ENCODE measurements at places on chromosomes 16 and 17. TPM values are rescaled to one million over a fixed set of nuclear protein-coding genes. Genes with fewer than 3 reads are reported as not detected.

DNA sequence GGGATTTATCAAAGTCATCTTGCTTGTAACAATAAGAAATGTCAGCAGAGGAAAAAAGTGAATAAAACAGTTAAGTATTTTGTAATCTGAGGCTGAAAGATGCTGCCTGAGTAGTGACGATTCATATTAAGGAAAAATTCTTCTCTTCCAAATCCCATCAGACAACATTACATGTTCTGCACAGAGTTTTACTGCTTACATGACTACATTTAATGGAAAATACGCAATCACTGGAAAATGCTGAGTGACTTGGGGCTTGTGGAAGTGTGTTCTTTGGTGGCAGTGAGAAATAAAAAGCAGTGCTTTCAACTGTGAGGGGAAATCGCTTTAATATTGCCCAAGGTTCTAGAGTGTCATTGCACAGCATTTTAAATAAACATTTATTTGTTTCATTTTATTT, 1025.2 kb upstream of the GOT2 start:
- no peak overlapping the region for H3K4me3 ChIP-seq
- H3K27ac ChIP-seq = no peak overlapping the region
- H3K36me3 ChIP-seq = no peaks in the 10 kb centered on the region
- H3K27me3 ChIP-seq = no peaks in the 10 kb centered on the region

GRCh38 chr16:55713103-55713502, 57.3 kb downstream of the SLC6A2 start:
- H3K4me3 ChIP-seq = no peak overlapping the region
- H3K36me3 ChIP-seq = no peaks in the 10 kb centered on the region
- peaks cover 15% of the 10 kb centered on the region for H3K27me3 ChIP-seq
- DNase-seq = no peak
- H3K4me1 ChIP-seq = no peaks in the 10 kb centered on the region
- H3K27ac ChIP-seq = no peak overlapping the region

- H3K36me3 ChIP-seq = no peaks in the 10 kb centered on the region
- H3K4me1 ChIP-seq = peaks cover 6% of the 10 kb centered on the region
- no peak overlapping the region for H3K27ac ChIP-seq
- no peak overlapping the region for H3K4me3 ChIP-seq
- no peaks in the 10 kb centered on the region for H3K27me3 ChIP-seq
- no peak for DNase-seq
These were observed 9.0 kb downstream of the KRTAP9-7 start for GRCh38 chr17:41284546-41284945.

DNA sequence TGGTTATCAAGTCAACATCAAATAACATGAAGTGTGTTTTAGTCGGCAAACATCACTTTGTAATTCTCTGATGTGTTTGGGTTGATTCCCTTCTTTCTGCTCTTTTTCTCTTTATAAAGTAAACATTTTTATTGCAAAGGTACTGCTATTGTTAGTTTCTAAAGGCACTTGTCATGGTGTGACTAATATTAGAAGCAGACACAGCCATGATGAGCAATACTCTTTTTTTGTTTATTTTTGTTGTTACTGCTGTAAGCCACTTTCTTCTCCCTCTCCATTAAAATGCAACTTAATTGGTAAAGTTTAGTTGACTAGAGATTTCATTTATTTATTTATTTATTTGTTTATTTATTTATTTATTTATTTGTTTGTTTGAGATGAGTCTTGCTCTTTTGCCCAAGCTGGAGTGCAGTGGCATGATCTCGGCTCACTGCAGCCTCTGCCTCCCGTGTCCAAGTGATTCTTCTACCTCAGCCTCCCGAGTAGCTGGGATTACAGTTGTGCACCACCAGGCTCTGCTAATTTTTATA, 424.7 kb downstream of the WWOX start:
- no peaks in the 10 kb centered on the region for H3K27me3 ChIP-seq
- no peaks in the 10 kb centered on the region for H3K4me1 ChIP-seq
- H3K27ac ChIP-seq = no peak overlapping the region
- H3K4me3 ChIP-seq = no peak overlapping the region

Gene TOX3
- 44.2 TPM for total RNA-seq

Gene CCL7
- total RNA-seq = not detected

Gene KRTAP9-4
- total RNA-seq = not detected
